ACHN (cell line): ENCODE measurements at places on chromosomes 16 and 17.

DNA sequence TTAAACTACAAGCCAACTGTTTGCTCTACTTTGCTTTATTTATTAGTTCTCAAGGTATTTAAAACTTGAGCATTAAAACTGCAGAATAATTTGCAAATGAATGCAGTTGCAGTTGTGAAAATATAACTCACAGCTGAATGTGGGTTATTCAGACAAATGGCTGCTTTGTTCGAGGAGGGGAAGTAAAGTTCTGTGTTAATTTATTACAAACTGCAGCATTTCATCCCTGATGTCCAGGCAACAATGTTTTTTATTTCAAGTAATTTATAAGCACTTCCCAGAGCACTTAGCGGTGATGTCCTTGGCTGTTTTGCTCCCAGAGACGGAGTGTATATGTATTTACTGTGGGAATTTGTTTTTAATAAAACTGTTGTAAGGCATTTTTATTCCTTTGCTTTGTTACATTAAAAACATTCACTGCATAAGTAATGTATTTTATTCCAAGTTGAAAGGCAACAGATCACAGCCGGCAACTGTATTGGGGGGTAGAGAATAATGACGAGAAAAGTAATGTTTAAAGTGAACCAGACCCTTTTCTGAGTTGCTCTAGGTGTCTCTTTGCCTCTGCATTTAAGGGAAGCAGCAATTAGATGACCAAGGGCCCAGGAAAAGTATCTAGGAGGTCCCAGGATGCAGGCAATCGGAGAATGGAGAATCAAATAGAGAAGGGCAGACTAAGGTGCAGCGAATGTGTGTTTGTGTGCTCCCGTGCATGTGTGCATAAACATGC, 291.2 kb upstream of the SALL1 start:
- no peak for DNase-seq

DNA sequence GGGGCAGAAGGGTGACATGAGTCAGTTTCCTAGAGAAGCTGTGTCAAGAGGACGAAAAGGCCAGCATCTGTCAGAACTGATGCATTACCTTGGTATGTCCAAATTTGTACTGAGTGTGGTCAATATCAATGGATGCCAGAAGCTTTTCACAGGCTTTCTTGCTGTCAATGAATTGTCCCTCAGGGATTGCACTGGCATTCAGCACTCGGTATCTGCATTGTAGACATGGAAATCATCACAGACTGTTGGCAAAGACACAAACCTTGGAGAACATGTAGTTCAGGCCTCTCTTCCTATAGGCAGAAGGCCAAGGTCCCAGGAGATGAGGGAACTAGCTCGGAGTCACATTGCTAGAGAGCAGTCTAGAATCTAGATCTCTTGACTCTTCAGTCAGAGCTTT, 16.6 kb downstream of the MYH3 start:
- no peak for DNase-seq

GRCh38 chr17:77145612-77146245, 5.0 kb downstream of the SEC14L1 start:
- DNase-seq, result peak; percentile 80

- no peak for DNase-seq
These were observed 2.0 kb upstream of the SLC6A4 start for GRCh38 chr17:30237296-30238002.

DNA sequence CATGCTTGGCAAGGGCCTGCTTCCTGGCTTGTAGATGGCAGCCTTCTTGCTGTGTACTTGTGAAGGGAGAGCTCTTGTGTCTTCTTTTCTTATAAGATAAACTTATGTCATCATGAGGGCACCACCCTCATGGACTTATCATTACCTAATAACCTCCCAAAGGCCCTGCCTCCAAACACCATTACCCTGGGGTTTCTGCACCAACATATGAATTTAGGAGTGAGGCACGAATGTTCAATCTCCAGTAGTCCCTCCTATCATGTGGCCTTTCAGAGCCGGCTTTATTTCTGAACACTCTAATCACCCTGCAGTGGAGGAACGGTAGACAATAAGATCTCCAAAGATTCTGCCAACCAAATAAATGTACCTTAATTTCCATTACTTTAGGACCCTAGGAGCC, 144.3 kb downstream of the ABCC12 start:
- DNase-seq, result no peak

- DNase-seq, result peak; percentile 45
These were observed 114.8 kb upstream of the NOL11 start for GRCh38 chr17:67602974-67603373.

- no peak for DNase-seq
These were observed 157.5 kb upstream of the CACNG5 start for GRCh38 chr17:66677201-66677981.

DNA sequence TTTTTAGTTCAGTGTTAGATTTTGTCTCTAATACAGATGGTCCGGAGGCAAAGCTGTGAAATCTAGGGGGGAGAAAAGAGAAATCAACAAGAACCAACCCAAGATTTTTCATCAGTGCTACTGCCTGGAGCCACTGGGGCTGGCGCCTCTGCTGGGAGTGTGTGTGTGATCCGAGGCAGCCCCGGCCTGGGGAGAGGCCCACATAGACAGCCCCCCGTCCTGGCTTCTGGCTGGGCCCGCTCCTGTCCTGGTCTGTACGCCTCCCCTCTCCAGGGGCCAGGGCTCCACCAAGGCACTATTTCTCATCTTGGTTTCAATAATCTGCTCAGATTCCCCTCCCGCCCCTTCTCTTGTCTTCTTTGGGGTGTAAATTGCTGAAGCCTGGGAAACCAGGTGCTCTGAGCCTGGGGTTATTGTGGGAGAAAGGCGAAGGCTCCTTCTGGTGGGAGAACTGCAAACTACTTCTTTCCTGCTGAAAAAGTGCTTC, 7.8 kb downstream of the BAHCC1 start:
- no peak for DNase-seq

DNA sequence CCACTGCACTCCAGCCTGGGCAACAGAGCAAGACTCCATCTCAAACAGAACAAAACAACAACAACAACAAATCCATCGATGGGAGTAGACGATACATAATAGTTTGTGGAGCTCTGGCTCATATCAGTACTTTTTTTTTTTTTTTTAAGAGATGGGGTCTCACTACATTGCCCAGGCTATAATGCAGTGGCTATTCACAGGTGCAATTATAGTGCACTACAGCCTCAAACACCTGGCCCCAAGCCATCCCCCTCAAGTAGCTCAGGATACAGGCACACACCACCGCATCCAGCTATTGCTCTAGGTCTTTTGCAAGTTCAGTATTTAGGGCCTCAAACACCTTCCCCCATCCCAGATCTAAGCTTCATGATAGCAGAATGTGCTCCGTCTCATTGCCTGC, 110.6 kb downstream of the KATNIP start:
- no peak for DNase-seq

DNA sequence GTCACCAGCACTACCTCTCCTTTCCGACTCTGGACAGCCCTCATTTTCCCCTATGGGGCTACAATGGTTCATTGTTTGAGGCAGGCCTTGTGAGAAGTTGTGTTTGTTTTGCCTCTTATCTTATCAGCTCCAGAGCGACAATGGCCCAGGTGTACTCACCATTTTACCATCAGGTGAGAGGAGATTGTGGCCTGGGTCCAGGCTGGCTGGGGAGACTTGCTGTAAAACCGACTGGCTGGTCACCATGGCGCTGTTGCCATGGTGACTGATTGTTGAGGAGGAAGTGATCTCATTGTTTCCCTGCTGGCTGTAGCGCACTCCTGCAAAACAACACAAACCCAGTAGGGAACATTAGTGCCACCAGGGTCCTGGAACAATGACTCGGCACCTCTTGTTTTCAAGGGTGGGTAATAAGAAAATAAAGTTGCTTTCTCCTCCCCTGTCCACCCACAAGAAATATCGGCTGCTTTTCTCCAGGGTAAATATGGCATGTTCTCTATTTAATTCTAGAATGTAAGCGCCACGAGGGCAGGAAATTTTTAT, 34.4 kb downstream of the HNF1B start:
- DNase-seq, result peak; percentile 51

GRCh38 chr16:27005386-27005785, 61.3 kb upstream of the C16orf82 start:
- no peak for DNase-seq

GRCh38 chr16:10110552-10110951, 71.7 kb downstream of the GRIN2A start:
- no peak for DNase-seq

DNA sequence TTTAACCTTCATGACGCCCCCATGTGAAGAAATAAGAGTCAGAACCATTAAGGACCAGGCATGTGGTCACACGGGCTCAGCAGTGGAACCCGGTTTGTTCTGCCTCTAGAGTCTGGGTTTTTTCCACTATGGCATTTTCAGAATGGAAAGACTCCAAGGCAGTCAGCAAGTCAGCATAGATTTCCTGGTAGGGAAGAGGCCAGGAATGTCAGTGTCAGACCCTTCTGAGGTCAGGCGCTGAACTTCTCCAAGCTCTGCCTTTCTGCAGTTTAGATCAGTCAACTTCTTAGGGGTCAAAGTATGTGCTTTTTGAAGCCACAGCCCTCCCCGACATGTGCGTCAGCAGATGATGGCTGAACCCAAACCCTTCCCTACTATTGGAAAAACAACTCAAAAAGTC, 3.9 kb downstream of the SSTR2 start:
- DNase-seq, result no peak

- peak; percentile 94 for DNase-seq
These were observed 15.3 kb upstream of the TRIM37 start for GRCh38 chr17:59121901-59122480.

DNA sequence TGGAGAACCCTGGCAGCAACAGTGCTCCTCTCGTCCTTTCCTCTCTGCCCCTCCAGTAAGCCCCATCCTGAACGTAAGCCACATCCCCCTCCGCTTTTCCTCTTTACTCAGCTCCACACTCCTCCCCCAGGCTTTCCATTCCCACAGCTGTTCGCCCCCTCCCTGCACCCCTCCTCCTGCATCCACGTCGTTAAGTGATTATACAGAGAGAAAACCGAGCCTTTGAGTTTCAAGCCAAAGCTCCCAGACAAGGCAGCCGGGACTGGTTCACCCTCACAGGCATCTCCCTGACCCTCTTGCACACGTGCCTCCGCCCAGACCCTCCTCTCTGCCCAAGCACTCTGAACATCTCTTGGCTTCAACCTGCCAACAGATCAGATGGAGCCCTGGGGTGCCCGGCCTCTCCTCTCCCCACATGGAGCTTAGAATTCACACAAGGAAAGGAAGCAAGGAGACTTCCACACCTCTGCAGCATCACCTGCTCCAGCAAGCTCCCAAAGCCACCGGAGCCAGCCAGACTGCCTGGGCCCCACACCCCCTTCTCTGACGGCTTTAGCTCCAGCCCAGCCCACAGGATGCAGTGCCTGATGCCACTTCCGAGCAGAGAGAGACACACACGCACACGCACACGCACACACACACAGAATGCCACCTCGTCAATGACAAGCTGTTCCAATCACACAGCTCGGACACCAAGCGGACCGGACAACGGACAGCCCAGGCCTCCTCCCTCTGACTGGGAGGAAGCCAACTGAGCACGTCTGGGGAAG, 99.9 kb upstream of the CCL2 start:
- no peak for DNase-seq

GRCh38 chr17:38742411-38743308, 5.5 kb downstream of the PCGF2 start:
- no peak for DNase-seq

DNA sequence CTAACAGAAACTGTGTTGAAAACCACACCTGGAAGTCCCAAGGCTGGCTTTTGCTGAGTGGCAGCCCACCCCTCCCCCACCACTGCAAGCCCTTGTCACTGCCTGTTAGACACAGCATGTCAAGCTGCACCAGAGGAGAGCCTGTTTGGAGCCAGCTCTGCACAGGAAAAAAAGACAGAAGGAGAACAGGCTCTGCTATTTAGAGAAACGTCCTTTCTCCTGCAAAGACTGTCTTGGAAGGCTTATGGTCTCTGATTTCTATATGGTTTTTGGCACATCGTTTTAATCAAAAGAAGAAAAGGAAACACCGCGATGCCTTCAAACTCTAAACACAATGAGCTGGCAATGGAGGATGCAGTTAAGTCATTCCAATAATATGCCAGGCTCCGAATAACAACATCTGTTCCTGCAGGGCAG, 275.5 kb downstream of the MAP2K4 start:
- no peak for DNase-seq

DNA sequence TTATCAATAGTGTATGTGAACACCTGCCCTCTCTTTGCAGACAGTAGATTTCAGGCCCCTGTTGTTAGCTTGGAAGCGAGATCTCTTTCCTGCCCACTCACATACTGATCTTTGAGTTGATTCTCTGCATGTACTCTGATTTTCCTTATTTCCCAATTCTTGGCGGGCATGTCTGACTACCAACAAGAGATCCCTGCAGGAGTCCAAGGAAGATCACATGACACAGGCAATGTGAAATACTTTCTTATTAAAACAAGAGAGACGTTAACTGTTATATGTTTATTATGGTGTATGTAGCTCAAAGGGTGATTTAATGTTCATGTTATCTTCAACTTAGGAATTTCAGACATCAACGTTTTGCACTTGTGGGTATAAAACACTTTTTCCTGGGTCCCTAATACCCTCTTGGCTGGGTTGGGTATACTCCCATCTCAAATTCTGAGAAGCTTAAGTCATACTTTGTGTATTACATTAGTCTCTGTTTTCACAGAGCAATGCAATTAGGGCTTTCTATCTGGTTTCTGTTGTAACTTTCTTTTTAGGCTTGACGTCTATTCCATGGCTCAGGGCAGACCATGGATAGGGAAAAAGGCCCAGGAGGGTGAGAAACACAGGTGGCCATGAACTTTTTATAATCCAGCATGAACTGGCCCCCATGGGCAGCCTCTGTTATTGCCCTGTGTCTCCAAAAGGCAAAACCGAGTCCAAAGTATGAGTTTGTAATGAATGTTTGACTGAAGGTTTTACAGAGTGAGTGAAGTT, 32.2 kb downstream of the HSD17B2 start:
- no peak for DNase-seq

- no peak for DNase-seq
These were observed 20.8 kb downstream of the TRPV2 start for GRCh38 chr17:16435925-16436886.

GRCh38 chr17:4708436-4708835, 2.0 kb upstream of the ARRB2 start:
- DNase-seq, result peak; percentile 28

DNA sequence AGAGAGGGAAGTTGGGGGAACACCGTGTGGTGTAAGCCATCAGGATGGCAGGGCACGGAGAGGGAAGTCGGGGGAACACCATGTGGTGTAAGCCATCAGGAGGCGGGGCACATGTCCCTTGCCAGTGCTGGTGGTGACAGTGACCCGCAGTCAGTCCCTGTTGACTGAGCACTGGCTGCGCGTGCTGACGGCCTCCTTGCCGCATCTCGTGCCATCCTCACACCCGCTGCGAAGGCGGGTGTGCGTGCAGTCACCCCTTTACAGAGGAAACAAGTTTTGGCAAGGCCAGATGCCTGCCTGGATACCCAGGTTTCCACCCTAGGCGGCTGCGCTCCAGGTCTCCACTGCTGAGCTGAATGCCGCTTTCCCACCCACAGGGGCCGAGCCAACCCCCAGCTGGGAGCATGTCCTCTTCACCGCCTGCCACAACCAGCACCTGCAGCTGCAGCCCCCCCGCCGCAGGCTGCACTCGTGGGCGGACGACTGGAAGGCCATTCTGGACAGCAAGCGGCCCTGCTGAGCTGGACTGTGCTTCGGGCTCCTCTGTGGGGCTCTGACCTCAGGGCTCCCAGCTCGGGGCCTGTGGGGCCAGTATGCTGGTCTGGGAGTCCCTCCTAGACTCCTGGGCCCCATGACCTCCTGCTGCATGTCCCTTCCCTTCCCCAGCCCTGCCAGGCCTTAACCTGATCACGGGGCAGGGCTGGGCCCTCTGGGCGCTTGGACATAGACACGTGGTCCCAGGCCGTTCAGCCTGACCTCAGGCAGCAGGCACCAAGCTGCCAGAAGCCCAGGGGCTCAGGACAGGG, 43.5 kb downstream of the NT5M start:
- no peak for DNase-seq

- no peak for DNase-seq
These were observed 3.5 kb upstream of the MTHFSD start for GRCh38 chr16:86558355-86559193.
